ENCODE measurements at places on chromosomes 3 and 15.
A peak's percentile ranks its signal among the peaks of the same experiment; 100 is the strongest.

DNA sequence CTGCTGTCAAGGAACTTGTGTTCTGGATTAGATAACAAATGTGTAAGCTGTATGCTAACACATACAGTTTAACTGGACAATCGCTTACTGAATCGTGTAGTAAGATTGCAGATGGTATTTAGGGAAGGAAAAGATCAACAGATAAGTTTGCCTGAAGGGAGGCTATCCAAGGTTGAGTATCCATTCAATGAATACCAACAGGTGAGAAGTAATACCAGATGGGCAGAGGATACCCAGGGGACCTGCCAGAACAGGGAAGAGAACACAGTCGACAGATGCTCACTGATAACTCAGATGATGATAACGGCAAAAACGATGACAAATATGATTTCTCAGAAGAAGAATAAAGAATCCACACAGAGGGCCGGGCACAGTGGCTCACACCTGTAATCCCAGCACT, 3.2 kb upstream of the UACA start:
- DNase-seq: no peak

DNA sequence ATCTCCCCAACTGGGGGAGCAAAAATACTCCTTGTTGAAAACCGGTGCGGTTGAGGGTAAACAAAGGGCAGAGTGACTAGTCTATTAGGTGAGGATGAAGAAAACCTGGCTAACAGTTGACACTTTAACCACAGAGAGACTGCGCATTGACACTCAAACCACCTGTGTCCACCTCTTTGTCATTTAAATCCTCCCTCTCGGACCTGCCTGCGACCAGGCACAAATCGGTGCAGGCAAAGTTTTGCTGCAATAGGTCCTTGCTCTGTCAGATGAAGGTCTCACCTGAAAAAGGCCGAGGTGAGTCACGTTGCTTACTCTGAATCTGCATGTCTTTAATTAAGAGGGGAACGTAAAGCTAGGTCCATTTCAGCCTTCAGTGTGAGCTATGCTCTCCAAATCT, 494.1 kb upstream of the DPPA4 start:
- DNase-seq: no peak

DNA sequence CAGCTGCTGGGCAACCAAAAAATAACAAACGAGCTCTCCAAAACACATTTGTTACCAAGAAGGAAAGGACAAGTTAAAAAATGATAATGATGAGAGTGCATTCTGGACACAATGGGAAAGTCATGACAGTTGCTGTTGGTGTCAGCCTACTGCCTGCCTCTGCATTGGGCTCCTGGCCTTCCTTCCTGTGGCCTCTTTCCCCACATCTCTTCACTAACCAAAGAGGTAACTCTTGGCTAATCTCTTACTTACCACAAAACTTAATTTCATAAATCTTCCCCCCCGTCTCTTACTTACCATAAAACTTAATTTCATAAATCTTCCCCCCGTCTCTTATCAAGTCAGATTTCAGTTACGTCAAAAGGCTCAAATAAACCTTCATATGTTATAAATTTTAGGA, 58.6 kb downstream of the AGTR1 start:
- DNase-seq: no peak

DNA sequence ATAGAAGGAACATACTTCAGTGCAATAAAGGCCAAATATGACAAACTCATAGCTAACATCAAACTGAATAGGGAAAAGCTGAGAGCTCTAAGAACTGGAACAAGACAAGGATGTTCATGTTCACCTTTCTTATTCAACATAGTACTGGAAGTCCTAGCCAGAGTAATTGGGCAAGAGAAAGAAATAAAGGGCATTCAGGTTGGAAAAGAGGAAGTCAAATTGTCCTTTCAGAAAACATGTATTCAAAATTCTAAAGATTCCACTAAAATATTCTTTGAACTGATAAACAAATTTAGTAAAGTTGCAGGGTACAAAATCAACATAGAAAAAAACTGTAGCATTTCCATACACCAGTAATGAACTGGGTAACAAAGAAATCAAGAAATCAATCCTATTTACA, 12.2 kb upstream of the ZNF197 start:
- no peak for DNase-seq

- no peak for DNase-seq
Observed at GRCh38 chr3:132346841-132347736, 29.9 kb downstream of the ACP3 start.

DNA sequence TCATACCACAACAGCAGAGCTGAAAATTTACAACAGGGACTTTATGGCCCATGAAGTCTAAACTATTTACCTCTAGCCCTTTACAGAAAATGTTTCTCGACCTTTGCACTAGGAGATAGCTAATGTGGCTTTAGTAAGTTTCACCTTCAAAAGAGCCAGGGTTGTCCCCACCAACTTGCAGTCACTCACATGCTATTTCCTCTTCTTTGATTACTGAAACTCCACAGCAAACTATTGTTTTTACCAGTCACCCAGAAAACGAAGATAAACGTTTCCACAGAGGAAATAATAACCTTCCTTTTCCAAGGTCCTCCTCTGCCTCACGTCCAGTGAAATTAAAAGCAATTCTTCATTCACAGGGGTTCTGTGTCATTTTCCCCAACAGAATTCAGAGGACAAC, 48.2 kb downstream of the WWTR1 start:
- no peak for DNase-seq

GRCh38 chr3:5485427-5485826, 297.9 kb downstream of the EDEM1 start:
- DNase-seq: no peak

DNA sequence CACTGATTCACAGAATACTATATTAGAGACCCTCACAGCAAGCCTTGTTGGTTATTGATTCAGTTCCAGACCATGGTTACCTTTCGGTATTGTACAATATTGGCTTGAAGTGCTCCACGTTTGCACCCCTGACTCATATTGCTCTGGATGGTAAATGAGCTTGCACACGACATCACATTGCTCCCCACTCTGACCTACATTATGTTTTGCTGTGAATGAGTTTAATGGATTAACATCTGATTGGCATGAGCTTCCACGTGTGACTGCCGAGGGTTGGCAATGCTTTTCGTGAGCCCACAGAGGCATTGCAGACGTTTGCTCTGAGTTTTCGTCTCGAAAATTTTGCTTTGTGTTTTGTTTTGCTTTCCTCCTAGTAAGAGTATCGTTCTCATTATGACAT, 225.8 kb upstream of the ICE2 start:
- DNase-seq: no peak

DNA sequence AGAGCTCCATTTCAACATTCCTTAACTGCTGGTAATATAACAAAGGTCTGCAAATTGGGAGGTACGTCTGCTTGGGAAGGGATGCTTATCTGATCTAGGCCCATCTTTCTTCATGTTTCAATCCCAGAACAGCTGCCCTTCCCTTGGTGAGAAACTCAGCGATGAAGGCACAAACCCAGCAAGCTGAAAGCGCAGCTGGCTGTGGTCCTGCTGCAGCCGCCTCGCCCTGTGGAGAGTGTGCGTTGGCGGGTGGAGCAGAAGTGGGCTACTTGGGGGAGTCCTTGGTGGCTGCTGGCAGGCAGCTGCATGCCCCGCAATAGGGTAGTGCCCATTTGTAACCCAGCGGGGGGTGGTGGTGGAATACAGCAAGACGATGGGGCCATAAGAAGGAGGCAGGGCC, 160.6 kb upstream of the WNT5A start:
- no peak for DNase-seq

DNA sequence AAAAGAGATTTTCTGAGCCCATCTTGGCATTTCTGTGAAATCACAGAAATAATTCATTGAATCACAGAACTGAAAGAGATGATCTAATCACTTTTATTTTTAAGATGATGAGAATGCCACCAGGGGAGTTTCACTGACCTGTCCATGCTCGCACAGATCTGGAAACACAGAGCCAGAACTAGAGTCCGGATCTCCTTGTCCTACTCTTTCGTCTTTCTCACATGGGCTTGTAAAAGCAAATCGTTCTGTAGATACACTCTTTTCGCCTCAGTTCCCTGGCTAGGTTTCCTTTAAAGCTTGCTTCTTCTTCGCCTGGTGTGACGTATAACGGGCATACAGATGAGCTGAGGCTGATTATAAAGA, 122.5 kb upstream of the SPRED1 start:
- no peak for DNase-seq

DNA sequence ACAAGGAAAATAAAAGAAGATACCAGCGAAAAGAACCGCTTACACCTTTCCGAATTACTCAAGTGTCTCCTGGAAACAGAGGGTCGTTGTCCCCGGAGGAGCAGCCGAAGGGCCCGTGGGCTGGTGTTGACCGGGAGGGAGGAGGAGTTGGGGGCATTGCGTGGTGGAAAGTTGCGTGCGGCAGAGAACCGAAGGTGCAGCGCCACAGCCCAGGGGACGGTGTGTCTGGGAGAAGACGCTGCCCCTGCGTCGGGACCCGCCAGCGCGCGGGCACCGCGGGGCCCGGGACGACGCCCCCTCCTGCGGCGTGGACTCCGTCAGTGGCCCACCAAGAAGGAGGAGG, 325 bp downstream of the ALCAM start:
- DNase-seq: no peak

DNA sequence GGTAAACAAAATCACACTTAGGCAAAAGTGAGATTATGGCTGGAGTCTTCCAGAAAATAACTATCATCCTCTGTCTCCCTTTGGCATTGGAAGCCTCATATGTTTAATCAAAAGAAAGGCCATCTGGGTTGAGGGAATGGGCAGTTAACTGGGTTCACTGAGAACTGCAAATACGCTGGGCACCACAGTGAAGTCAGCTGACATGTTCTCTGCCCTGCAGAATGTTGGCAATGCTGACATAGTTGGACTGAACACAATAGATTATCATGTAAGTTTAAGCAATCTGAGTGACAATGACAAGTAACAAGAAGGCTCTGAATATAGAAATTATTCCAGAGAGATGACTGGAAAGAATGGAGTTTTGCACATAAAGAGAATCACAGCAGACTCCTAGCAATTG, 43.8 kb upstream of the SLC25A26 start:
- DNase-seq: no peak

GRCh38 chr3:190097617-190098016, 23.1 kb downstream of the P3H2 start:
- no peak for DNase-seq

DNA sequence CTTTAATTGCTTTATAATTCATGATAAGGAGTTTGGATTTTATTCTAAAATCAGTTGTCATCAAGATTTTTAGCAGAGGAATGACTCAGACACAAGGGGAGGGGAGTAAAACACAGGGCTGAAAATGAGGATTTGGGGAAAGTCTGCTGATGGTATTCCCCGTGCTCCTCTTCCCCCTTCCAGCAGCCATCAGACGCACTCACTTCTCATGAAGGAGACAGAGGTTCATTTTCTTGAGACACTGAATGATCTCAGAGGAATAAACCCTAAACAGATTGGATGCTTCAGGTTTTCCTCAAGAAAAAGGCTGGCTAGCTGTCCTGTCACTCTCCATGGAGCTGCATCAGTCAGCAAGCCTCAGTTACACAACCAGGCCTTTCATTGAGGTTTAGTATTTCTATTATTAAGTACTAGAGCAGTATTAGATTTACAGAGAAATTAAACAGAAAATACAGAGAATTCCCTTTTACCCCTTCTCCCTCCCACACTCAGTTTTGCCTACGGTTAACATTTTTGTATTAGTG, 166.4 kb downstream of the C3orf70 start:
- DNase-seq: no peak

- no peak for DNase-seq
Observed at GRCh38 chr3:195794708-195795107, 17.0 kb downstream of the MUC4 start.

- no peak for DNase-seq
Observed at GRCh38 chr15:29680465-29681165, 141.7 kb downstream of the TJP1 start.

GRCh38 chr3:12135029-12135657, 23.6 kb downstream of the TIMP4 start:
- peak; percentile 7 for DNase-seq

DNA sequence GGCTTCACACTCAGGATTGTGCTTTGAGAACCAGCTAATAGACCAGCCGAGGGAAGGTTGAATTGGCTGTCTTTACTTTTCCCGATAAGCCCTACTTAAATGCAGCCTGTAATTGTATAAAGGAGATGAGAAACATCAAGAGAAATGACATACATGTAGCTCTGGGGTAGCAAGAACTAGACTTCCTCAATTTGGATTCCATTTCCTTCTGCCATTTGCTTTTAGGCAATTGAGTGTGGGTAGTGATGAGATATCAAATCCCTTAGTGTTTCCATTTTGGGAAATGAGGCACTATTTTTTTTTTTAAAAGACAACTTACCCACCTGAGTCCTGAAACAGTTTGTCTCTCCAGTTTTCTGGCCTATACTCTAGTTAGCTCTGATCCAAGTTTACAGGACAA, 2.2 kb downstream of the INAFM2 start:
- no peak for DNase-seq

- no peak for DNase-seq
Observed at GRCh38 chr3:160678292-160678842, 1.4 kb downstream of the ARL14 start.

DNA sequence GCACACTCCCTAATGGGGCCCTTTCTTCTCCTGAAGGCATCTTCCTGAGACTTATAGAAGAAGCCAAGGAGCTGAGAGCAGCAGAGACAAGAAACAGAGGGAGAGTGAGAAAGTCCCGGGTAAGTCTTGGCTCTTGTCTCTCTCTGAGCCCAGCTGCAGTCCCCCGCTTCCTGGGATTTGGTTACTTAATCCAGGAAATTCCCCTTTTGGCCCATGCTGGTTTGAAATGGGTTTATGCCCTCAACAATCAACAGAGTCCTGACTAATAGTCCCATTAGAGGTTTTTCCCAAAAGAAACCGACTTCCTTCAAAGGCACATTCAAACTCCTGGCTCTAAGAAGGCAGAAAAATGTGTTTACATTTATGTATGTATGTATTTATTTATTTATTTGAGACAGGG, 22.0 kb downstream of the TMEM158 start:
- DNase-seq: no peak

DNA sequence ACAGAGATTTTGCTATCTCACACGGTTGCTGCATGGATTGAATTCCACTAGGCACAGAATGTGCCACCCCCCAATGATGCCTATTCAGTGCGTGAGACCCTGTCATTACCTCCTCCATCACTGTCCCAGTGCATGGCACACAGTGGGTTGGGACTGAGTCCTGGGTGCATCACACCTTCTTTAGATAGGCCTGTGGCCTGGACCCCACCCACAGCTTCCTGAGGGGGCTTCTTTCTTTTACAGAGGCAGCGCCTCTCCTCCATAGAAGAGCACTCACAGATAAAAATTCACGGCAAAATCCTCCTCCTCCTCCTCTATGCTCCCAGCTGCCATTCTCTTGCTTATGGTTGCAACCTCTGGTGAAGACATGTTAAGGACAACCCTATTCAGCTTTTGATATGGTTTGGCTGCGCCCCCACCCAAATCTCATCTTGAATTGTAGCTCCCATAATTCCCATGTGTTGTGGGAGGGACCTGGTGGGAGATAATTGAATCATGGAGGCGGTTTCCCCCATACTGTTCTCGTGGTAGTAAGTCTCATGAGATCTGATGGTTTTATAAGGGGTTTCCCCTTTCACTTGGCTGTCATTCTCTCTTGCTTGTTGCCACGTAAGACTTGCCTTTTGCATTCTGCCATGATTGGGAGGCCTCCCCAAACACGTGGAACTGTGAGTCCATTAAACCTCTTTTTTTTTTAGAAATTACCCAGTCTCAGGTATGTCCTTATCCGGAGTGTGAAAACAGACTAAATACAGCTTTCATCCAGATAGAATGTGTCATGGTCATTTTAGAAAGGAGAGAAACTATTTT, 147.6 kb downstream of the KLF13 start:
- no peak for DNase-seq
